ENCODE measurements at places on chromosomes 7 and 10.

DNA sequence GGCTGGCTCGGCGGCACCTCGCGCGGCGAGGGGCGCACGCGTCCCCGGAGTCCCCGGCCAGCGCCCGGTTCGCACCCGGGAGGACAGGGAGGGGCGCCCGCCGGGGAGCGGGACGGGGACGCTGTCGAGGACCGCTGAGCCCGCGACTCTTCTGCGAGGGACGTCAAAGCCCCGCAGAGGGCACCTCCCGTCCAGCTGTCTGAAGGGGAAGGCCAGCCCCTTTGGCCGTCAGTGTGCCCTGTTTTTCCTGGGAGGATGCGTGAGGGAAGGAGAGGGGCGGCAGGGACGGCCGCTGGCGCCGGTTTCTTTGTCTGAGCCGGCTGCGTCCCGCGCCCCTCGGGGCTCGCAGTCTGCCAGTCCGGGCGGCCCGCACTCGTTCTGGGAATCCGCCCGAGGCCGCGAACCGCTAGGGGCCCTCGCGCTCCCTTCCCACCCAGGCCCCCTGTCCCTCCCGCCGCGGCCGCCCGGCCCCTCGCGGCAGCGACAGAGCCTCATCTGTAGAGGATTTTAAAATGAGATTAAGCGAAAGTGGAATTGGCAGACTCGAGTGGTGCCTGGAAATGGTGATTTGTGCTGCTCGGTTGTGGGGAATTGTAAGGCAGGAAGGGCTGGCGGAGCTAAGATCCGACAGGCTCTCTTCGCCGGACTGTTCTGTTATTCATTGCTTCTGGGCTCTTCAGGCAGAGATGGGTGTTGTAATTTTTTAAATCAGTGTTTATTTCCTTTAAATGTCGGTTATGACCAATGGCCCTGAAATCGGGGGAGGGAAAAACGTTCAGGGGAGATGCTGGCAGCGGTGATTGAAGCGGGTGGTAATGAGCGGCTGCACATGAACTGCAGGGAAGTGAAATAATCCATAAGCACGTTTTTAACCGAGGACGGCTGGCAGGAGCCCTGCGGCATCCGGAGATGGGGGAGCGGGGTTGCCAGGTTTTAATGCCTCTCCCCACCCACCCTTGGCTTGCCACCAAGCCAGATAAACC is 618 bp upstream of the RELN start:
- DNase-seq: no peak

DNA sequence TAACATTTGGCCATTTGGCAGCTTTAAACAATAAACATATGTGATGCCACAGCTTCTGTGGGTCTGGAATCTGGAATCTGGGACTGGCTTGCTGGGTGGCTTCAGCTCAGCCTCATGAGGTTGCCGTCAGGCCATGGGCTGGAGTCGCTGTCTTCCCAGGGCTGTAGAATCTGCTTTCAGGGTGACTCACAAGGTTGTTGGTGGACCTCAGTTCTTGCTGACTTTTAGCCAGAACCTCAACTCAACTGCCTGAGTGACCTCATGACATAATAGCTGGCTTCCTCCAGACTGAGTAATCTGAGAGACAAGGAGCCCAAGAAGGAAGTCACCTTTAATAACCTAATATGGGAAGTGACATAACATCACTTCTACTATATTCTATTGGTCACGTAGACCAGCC is 44.6 kb upstream of the TSPAN13 start:
- DNase-seq: no peak

- DNase-seq: no peak
Measured at GRCh38 chr7:143367972-143368371, 5.5 kb upstream of the FAM131B start.

- no peak for DNase-seq
Measured at GRCh38 chr7:36047091-36047658, 105.9 kb upstream of the EEPD1 start.

GRCh38 chr7:388961-389701 is 99.2 kb downstream of the FOXL3 start:
- DNase-seq: no peak

GRCh38 chr10:969473-970150 is 18.6 kb upstream of the GTPBP4 start:
- DNase-seq: no peak

DNA sequence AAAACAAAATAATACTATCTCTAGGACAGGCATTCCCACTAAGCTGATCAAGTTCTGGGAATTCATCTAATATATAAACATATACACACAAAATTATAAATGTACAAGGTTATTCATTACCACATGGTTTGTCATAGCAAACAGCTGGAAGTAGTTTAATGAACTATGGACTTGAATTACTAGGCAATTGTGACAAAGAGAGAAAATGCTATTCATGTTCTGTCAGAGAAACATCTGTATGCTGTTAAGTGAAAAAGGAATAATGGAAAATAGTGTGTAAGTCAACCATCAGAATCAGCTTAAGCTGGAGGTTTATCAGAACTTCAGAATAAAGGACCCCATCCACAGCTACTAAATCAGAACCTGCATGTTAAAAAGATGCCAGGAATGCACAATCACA is 2.8 kb downstream of the ZNF248 start:
- DNase-seq: no peak

GRCh38 chr7:139367438-139368155 is 7.9 kb downstream of the LUC7L2 start:
- no peak for DNase-seq

- DNase-seq: no peak
Measured at GRCh38 chr10:62194924-62195674, 73.5 kb downstream of the RTKN2 start.

- no peak for DNase-seq
Measured at GRCh38 chr7:89988074-89988473, 166.2 kb upstream of the STEAP1 start.

DNA sequence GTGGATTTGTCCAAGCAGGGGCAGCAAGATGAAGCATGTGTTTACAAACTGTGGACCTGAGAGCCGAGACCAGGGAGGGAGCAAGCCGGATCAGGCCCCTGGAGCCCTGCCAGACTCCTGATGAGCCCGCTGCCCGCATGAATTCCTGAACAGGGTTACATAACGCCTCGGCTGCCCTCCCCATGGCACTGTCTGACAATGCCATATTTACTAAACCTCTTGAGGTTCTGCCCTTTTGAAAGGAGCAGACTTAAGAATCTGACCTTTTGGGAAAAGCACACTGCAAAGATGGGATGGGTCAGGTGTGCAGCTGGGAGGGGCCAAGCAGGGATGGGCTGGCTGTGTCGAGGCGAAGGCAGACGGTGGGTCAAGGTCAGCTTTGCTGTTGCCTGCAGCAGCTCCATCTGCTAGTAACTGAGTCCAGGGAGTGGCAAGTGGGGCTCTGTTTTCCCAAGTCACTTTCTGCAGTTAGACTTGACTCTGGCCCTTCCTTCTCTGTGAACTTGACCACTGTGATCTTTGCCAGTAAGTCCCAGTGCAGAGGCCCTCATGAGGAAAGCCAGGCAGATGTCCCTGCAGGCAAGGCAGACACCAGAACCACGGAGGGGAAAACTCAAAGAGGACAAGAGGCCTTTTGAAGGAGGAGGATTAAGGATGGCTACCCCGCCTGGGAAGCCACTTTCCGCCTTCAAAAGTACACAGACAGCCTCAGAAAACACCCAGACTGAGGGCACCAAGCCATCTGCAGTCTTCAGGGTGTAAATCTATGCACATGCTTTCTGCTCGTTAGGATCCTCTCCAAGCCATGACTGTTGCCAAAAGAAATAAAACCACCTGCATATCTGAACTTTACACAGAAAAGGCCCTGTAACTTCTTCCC is 175.8 kb downstream of the TNS3 start:
- DNase-seq: no peak

- DNase-seq: no peak
Measured at GRCh38 chr7:140245611-140246105, 68.9 kb upstream of the KDM7A start.

- DNase-seq: no peak
Measured at GRCh38 chr7:157013101-157013500, 2.6 kb upstream of the MNX1 start.

DNA sequence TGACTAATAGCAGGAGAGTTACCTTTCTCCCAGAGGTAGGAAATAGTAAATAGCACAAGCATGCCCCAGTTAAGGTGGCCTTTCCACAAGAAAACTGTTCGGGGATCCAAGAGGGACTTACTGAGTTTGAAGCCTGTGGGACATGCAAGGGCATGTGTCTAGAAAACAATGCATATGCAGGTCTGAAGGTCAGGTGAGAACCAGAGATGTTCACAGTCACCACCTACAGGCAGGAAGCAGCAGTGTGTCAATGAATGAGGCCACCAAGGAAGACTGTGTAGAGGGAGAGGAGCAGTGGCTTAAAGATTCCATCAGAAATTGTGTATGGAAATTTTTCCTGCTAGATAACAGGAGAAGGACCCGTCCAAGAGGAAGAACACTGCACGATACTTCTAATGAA is 66.0 kb downstream of the CALD1 start:
- no peak for DNase-seq

DNA sequence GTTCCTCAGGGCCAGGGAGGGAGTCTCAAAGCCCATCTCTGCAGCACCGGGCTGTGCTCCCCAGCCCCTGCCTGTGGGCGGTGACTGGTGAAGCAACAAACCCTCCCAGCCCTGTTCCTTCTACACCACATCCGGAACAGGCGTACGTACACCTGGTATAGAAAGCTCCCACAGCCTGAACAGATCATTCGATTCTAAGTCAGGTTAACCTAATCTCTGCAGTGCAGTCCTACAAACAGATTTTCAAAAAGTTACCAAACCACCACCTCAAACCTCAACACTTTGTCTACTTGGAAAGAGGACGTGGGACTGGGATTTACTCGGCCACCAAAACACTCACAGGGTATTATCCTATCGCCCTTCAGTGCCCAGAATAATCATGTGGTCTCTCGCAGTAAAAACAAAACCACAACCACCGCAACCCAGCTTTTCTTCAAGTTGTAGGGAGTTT is 238.4 kb downstream of the DIP2C start:
- DNase-seq: peak; percentile 37

DNA sequence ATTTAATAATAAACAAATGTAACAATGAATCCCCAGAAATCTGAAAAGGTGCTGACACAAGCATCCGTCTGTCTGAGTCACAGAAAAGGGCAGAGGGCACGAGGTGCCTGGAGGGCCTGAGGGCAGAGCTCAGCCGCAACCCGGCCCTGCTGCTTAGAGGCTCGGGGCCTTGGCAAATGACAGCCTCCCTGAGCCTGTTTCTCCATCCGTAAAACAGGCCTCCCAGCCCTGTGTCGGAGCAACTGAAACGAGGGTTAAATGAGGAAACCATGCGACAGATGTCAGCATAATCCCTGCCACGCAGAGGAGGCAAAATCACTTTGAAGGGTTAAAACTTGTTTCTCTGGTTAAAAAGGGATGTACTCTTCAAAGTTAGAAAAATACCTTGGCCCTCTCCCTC is 24.9 kb downstream of the NUDT1 start:
- DNase-seq: no peak

DNA sequence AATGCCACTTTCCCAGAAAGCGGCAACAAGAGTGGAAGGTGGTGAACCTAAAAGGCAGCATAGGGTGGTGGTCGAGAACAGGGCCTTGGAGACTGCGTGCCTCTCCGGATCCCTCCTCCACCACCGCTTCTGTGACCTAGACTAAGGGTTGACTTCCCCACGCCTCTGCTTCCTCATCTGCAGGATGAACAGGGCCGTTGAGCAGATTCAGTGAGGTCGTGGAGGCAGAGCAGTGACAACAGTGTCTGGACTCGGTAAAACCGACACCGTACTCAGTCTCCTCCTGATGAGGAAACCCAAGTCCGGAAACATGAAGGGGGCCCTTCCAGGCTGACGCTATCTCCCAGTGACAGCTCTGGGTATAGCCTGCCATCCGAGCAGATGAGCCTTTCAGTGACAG is 162.6 kb downstream of the CELF2 start:
- DNase-seq: no peak

GRCh38 chr10:133454204-133454893 is 604 bp downstream of the SCART1 start:
- DNase-seq: no peak

DNA sequence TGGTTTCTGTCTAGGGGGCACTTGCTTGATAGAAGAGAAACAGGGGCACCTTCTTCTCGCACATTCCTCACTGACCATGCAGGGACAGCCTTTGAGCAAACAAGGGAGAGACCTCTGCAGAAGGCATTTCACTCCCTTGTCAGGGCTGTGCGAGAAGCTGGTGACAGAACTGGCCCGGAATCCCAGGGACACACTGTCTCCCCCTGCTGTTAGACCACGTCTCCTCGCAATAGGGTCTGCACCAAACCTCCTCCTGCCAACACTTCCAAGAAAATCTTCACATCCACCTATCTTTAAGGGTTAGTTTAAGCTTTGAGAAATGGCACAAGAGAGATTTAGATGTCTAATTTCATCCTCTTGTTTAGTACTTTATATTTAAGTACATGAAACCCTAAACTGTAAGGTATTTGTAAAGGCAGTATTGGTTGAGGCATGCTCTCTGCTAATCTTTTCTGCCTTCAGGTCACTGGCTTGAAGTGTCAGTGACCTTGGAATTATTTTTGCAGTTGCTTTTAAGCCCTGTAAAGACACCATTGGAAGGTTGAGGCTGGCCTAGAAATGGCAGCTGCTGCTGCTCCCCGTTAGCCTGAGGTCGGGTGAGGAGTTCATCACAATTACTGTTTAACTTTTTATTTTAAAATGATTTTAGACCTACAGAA is 37.0 kb downstream of the RBM20 start:
- no peak for DNase-seq

DNA sequence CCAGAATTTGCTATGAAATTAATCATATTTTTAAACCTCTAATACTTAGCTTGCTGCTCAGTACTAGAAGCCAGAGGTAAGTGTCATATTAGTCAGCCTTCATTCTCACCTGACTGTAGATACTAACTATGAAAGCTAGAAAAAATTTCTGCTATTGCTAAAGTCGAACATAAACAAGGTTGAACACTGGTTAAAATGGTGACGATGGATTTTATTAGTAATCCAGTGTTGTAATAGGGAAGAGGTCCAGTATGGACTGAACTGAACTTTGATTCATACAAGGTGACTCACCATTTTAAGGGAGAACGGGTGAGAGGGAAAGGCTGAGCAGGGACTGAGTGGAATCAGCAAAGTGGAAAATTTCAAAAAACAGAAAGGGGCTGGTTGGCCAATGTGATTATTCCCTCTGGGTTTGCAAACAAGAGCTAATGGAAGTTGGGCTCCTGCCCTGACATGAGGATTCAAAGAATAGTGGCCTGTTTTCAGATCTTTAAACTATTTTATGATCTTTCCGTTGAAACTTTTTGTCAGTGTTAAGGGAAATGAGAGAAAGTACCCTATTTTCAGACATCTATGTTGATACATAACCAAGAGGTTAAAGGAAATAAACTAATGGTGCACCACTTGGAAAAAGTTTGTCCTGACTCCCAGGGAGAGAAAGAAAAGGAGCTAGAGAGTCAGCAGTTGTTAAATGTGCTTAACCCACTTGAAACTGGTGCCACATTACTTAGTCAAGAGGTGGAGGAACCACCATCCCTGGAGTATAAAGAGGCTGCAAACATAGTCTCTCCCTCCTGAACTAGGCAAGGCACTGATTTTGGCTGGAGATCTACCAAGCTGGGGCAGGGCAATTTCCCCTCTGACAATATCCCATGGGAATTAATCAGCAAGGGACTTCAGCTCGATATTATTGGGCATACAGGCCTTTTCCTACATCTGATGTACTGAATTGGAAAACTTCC is 15.3 kb upstream of the AKR1C1 start:
- no peak for DNase-seq

All from stimulated activated CD4-positive, alpha-beta T cell treated with anti-CD3 and anti-CD28 coated beads, TNF-alpha, amount 100 ng/mL, for 1 hour (primary cell).